IPS DF 19.7 (cell line): ENCODE measurements at places on chromosomes 2 and 18.

- DNase-seq, result no peak
Observed at GRCh38 chr18:5237083-5237722, 40.1 kb upstream of the AKAIN1 start.

- no peak for DNase-seq
Observed at GRCh38 chr18:48817021-48817461, 133.7 kb downstream of the SMAD7 start.

GRCh38 chr2:9646196-9647030 is 15.6 kb upstream of the YWHAQ start:
- no peak for DNase-seq

DNA sequence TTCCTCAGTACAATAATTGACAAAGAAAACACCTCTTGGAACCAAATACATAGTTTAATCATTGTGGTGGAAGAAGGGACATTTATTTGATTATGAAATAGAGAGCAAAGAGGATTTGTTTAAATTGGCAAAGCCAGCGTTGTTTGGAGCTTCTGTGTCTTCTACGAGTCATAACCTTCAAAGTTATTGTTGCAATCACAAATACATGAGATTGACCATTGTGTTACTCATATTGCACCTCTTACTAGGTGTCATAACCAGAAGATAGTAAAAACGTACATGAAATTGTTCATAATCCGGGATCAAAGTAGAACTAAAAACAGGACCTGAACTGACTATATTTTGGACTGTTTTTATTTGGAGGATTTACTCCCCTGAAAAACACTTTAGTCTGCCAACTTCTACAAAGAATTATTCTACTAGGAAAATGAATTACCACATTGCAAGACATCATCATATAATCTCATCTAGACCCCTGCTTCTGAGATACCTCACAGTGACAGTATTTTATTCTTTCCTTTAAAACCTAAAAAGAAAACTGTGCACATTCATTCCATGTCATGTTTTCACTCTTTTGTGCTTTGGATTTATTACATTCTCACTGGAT is 151.7 kb upstream of the KLF7 start:
- no peak for DNase-seq

DNA sequence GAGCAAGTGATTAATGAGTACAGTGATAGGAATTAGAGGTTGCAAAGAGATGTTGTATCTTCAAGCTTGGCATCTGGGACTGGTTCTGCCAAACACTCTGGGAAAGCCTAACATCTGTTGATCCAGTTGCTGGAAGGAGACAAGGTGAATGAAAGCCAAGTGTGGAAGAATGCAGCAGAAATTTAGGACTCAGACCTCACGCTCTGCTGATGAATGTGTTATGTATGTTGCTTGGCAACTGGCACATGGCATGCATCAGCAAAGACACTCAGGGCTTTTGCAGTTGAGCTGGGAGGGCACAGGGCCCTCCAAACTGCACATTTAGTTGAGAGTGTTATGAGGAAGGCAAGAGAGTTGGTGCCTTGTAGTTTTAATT is 105.5 kb downstream of the COLEC12 start:
- DNase-seq, result no peak

DNA sequence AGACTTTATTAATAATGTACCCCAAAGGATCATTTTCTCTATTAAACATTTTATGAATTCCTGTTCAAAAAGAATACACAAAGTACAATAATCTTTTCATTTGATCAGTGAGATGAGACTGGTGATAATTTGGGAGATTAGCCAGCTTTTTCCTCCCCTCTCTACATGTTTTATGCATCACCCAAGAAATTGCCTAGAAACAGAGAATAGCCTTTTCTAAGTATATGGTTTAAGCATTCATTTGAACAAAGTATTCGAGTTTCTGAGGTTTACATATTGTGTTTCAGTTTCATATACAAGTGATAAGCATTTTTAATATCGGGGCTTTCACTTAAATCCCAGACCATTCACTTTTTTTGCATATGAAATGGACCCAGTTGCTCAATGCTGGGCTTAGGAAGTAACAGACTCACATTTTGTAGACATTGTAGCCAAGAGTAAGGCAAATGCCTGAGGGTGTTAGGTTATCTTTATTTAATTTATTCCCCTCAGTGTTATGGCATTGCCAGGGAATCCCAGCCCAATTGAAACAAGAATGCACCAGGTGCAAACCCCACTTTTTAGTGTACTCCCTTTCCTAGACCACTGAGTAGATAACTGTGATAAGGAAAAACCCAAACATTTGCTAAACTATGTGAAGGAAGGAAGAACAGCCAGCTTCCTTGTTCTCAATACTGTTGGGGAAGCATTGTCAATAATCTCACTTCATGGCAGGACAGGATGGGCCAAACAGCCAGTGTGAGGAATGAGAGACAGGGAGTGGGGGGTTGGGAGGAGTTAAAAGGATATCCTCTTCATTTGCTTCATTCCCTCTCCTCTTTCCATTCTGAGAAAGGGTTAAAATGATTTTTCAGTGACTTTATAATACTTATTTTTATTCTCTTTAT is 3.5 kb downstream of the CPO start:
- DNase-seq, result no peak

DNA sequence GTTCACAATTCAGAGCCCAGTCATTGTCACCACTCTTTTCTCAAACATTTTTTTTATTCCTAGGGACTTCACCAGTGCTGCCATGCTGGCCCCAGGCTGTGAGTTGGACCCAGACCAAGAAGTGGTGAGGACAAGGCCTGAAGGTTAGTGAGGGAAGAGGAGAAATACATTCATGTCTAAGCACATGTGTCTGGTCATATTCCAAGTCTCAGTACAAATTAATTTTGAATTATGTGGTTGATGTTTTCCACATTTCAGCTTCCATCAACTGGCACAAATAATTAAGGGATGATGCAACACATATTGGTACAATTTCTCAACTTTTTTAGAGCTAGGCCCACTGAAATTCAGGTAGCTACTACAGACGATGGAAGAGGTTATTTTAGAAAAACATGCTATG is 106.6 kb upstream of the UPP2 start:
- DNase-seq, result no peak

DNA sequence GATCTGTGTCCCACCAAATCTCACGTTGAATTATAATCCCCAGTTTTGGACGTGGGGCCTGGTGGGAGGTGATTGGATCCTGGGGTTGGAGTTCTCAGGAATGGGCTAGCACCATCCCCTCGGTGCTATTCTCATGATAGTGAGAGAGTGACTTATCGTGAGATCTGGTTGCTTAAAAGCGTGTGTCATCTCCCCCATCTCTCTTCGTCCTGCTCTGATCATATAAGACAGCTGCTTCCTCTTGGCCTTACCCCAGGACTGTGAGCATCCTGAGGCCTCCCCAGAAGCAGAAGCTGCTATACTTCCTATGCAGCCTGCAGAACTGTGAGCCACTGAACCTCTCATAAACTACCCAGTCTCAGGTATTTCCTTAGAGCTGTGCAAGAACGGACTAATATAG is 163.7 kb upstream of the NDUFV2 start:
- no peak for DNase-seq

DNA sequence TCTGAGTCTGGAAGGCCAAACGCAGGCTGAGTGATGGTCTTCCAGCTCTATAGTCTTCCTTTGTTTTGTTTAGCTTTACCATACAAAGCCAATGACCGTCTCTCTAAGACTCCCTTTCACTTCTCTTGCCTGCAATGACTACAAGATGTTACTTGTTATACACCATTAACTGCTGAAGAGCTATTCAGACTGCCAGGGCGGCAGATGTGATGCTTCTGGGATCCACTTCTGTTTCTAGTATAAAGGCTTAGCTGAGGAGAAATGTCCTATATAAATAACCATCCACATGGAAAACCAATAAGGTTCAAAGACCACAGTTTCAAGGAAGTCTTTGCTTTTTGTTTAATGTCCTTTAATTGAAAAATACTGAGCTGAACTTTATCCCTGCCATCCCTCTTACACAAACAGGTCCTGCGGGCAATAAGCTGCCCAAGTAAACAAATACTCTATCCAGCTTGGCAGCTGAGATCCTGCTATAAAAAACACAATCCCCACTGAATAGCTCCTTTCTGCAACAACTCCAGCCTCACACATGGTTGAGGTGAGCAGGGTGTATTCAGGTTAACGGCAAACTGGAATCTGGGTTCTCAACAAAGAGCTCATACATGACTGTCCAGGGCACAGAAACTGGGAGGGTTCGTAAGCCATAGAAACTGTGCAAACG is 124.6 kb downstream of the VIT start:
- DNase-seq, result no peak

DNA sequence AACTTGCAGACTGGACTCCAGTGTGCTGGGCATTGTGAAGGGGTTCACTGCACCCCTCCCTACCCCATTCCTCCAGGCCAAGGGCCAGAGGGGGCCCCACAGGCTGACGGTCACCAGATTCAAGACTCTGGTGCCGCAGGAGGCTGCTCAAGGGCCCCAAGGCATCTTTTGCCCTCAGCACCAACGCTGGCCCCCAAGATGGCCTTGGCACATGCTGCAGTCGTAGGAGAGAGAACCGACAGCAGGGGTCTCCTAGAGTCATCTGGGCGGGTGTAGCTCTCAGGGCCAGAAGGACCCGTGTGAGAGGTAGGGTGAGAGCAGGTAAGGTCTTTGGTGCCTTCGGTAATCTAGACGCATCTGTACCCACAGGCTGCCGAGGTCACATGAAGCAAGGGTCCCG is 18.7 kb upstream of the ODC1 start:
- DNase-seq, result no peak

GRCh38 chr2:75068546-75068945 is 110.1 kb downstream of the POLE4 start:
- no peak for DNase-seq

- no peak for DNase-seq
Observed at GRCh38 chr2:26172871-26173775, at the start of gene GAREM2. Gene GAREM2, plus strand, starts transcription at chr2:26173088. Its CDS starts 133 bp downstream, at chr2:26173221.

DNA sequence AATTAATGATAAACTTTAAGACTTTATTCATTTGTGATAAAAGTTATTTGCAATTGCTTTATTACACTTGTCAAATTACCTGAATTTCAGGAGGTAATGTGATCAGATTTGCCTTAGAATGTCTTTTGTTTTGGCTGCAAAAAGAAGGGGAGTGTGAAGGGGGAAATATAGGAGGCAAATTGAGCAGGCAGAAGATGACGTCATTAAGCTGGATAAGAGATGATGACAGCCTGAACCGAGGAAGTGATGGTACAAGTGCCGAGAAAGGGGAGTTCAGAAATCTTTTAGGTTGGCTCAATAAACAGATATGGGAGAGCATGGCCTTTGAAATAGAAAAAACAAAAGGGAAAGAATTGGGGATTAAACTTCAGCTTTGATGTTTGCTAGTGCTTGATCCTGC is 73.0 kb upstream of the TTN start:
- no peak for DNase-seq

GRCh38 chr2:193907561-193907960 is 1712.8 kb upstream of the TMEFF2 start:
- DNase-seq, result no peak

DNA sequence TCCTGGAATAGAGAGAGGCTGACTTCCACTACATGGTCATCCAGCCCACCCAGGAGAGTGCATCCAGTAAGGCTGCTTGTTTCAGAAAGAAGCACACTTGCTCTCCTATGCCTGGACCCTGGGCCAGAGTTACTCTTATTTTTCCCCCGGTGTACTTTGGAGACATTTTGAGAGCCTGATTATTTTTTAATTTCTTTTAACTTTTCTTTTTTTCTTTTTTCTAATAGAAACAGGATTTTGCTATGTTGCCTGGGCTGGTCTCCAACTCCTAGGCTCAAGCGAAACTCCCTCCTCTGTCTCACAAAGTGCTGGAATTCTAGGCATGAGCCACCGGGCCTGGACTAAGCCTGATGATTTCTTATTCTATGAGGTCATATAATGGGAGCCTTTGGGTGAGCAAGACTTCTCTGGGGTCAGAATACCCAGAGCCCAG is 62.2 kb downstream of the RPL37A start:
- no peak for DNase-seq

GRCh38 chr2:208937521-208937920 is 486.3 kb upstream of the MAP2 start:
- no peak for DNase-seq

GRCh38 chr2:66432801-66433694 is 1.9 kb upstream of the MEIS1 start:
- peak; percentile 88 for DNase-seq

- DNase-seq, result no peak
Observed at GRCh38 chr2:165877565-165878550, 75.7 kb downstream of the TTC21B start.

DNA sequence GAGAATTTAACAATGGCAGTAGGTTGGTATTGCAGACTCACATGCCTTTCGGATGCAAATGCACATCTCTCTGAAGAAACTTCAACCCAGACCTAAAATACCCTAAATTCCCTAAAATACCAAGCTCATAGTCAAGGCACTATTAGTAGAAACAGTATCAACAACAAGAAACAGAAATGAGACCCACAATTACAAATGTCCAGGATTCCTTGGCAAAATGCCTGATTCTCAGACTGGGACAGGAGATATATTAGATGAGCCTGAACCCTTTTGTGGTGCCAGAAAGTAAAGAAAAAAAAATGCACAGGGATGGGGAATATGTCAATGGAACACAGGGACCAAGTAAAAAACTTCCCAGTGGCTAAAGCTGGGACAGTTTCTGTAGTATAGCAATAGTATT is 77.2 kb downstream of the NAT8 start:
- no peak for DNase-seq

DNA sequence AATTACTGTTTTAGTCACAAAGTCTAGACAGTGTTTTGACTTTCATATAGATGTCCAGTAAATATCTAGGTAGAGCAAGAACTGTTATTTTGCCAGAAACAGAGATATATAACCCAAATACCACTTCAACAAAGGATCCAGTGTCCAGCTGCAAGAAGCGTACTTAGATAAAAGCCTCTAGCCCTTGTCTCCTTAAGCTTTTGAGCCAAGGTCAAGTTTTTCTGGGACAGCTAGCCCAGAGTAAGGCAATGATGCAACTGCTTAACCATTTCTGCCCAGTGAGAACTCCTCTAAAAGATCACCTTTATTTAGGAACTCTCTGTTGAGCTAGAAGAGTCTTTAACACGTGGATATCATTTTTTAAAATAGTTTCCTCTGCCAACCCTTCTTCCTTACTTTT is 1424.9 kb upstream of the NXPH2 start:
- DNase-seq, result no peak

- DNase-seq, result no peak
Observed at GRCh38 chr18:48766026-48766425, 184.7 kb downstream of the SMAD7 start.

GRCh38 chr2:903223-903900 is 47.3 kb upstream of the SNTG2 start:
- DNase-seq, result no peak

DNA sequence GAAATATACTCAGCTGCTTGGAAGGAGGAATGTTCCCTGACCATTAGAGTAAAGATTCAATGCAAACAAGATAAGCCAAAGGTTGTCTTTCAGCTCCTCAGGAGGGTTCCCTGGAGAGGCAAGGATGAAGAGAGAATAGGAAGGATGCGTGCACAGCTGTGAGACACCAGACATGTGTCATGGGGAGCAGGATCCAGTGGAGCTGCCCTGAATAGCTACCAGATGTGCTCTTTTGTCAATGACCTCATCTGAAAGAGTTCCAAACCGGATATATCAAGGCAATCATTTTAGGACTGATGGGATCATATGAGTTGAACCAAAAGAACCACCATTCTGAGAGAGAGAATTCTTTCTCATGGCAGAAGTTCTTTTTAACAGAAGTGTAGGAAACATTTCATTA is 490.6 kb downstream of the IRS1 start:
- no peak for DNase-seq

GRCh38 chr2:78093436-78093835 is 571.3 kb upstream of the LRRTM4 start:
- DNase-seq, result no peak
